A172 (cell line): ENCODE measurements at places on chromosomes 5 and 9. TPM values are rescaled to one million over a fixed set of nuclear protein-coding genes. Genes with fewer than 3 reads are reported as not detected.

Gene PCDHA9
- total RNA-seq = 0.07 TPM in 1 of 2 replicates, not detected in the other

Gene RAB24
- 15.3 and 23.1 TPM in 2 replicates for total RNA-seq

Gene NUTM2F
- not detected in 2 replicates for total RNA-seq

Gene OXCT1
- total RNA-seq = 29.0 and 31.2 TPM in 2 replicates

Gene CAMK4
- total RNA-seq = 8.1 and 12.9 TPM in 2 replicates

Gene SCAI
- 6.4 and 10.1 TPM in 2 replicates for total RNA-seq

Gene SLC34A3
- total RNA-seq = 1.1 and 1.6 TPM in 2 replicates

Gene GGTA1
- total RNA-seq = not detected in 2 replicates

Gene CDH9
- 0.22 TPM in 1 of 2 replicates, not detected in the other for total RNA-seq

Gene GKAP1
- total RNA-seq = 5.7 and 10.3 TPM in 2 replicates

Gene EIF4E1B
- not detected in 2 replicates for total RNA-seq

Gene ZNF366
- not detected in 2 replicates for total RNA-seq

Gene MARCHF3
- 4.8 and 6.4 TPM in 2 replicates for total RNA-seq

Gene HTR1A
- total RNA-seq = not detected in 2 replicates

Gene ZNF454
- not detected in 2 replicates for total RNA-seq

Gene LCN2
- total RNA-seq = 0.14 and 1.1 TPM in 2 replicates

Gene F2RL2
- total RNA-seq = 0.59 and 0.79 TPM in 2 replicates

Gene URM1
- total RNA-seq = 105 and 125 TPM in 2 replicates

Gene FAM169A
- total RNA-seq = 28.3 and 33.0 TPM in 2 replicates

Gene KCNV2
- not detected in 2 replicates for total RNA-seq

Gene HAPLN1
- 35.6 and 62.6 TPM in 2 replicates for total RNA-seq

Gene SPATA9
- not detected in 2 replicates for total RNA-seq

Gene SNX18
- 12.4 and 14.7 TPM in 2 replicates for total RNA-seq

Gene PRSS3
- 1.5 TPM in 1 of 2 replicates, not detected in the other for total RNA-seq

Gene FCN2
- total RNA-seq = not detected in 2 replicates

Gene RLN1
- total RNA-seq = not detected in 2 replicates

Gene P4HA2
- total RNA-seq = 58.7 and 71.7 TPM in 2 replicates

Gene IL5
- not detected in 2 replicates for total RNA-seq

Gene KLF4
- 5.4 and 6.4 TPM in 2 replicates for total RNA-seq

Gene PPIP5K2
- total RNA-seq = 68.0 and 74.1 TPM in 2 replicates

Gene TBC1D9B
- 72.4 and 87.9 TPM in 2 replicates for total RNA-seq
